Mammary microvascular endothelial cell (primary cell): ENCODE measurements at places on chromosomes 2 and 18. TPM values are rescaled to one million over a fixed set of nuclear protein-coding genes. Genes with fewer than 3 reads are reported as not detected.

KRTCAP3 gene
- total RNA-seq: not detected in 2 replicates

TRAPPC12 gene
- total RNA-seq: 34.3 and 34.5 TPM in 2 replicates

SOX11 gene
- total RNA-seq: not detected in 2 replicates

ITM2C gene
- total RNA-seq: 1.9 and 3.2 TPM in 2 replicates

NR4A2 gene
- 0.47 and 0.54 TPM in 2 replicates for total RNA-seq

CFAP65 gene
- not detected in 2 replicates for total RNA-seq

SERPINB13 gene
- not detected in 2 replicates for total RNA-seq

DYNC1I2 gene
- total RNA-seq: 143 and 146 TPM in 2 replicates

CYTIP gene
- total RNA-seq: not detected in 2 replicates

UGT1A10 gene
- total RNA-seq: not detected in 2 replicates

PTPRN gene
- not detected in 2 replicates for total RNA-seq

BCL2 gene
- 0.10 and 0.27 TPM in 2 replicates for total RNA-seq

SCN7A gene
- total RNA-seq: not detected in 2 replicates

SERPINB12 gene
- total RNA-seq: not detected in 2 replicates

PARD6G gene
- 1.1 and 1.9 TPM in 2 replicates for total RNA-seq

FLACC1 gene
- 0.44 TPM in 1 of 2 replicates, not detected in the other for total RNA-seq

IL1RN gene
- not detected in 2 replicates for total RNA-seq

GAREM1 gene
- 0.39 and 0.53 TPM in 2 replicates for total RNA-seq

RNF103 gene
- 13.1 and 13.9 TPM in 2 replicates for total RNA-seq

TGFA gene
- 3.1 and 4.7 TPM in 2 replicates for total RNA-seq

PRSS56 gene
- total RNA-seq: not detected in 2 replicates

FTCDNL1 gene
- 0.93 and 1.9 TPM in 2 replicates for total RNA-seq

CCDC68 gene
- 5.3 and 5.9 TPM in 2 replicates for total RNA-seq

CPSF3 gene
- 37.7 and 48.1 TPM in 2 replicates for total RNA-seq

ACYP2 gene
- 4.1 and 4.7 TPM in 2 replicates for total RNA-seq

DOK6 gene
- under 0.01 TPM in 1 of 2 replicates, not detected in the other for total RNA-seq

EGR4 gene
- total RNA-seq: not detected in 2 replicates

EMILIN2 gene
- total RNA-seq: 6.2 and 9.4 TPM in 2 replicates

TMEM237 gene
- total RNA-seq: 38.1 and 49.4 TPM in 2 replicates

TMEM247 gene
- total RNA-seq: not detected in 2 replicates

TUBB8B gene
- total RNA-seq: not detected in 2 replicates

SP9 gene
- total RNA-seq: not detected in 2 replicates

CNDP1 gene
- total RNA-seq: not detected in 2 replicates

RGPD8 gene
- total RNA-seq: 1.5 and 2.1 TPM in 2 replicates

VWA3B gene
- total RNA-seq: not detected in 2 replicates

NOL4 gene
- total RNA-seq: not detected in 2 replicates

CRYGC gene
- total RNA-seq: not detected in 2 replicates

CAPN14 gene
- total RNA-seq: not detected in 2 replicates

TRIM43 gene
- total RNA-seq: not detected in 2 replicates

ALPP gene
- total RNA-seq: not detected in 2 replicates

MLPH gene
- not detected in 2 replicates for total RNA-seq

NT5DC4 gene
- not detected in 2 replicates for total RNA-seq

ANKRD29 gene
- 1.5 and 2.2 TPM in 2 replicates for total RNA-seq

CTIF gene
- total RNA-seq: 14.9 and 28.3 TPM in 2 replicates

CROCC2 gene
- not detected in 2 replicates for total RNA-seq

MDH1B gene
- not detected in 2 replicates for total RNA-seq

LRRTM1 gene
- total RNA-seq: not detected in 2 replicates

CNTNAP5 gene
- not detected in 2 replicates for total RNA-seq
